Stimulated activated CD4-positive, alpha-beta T cell treated with anti-CD3 and anti-CD28 coated beads, TNF-alpha, amount 100 ng/mL, for 24 hours (primary cell): ENCODE measurements at places on chromosomes 13 and 19.

DNA sequence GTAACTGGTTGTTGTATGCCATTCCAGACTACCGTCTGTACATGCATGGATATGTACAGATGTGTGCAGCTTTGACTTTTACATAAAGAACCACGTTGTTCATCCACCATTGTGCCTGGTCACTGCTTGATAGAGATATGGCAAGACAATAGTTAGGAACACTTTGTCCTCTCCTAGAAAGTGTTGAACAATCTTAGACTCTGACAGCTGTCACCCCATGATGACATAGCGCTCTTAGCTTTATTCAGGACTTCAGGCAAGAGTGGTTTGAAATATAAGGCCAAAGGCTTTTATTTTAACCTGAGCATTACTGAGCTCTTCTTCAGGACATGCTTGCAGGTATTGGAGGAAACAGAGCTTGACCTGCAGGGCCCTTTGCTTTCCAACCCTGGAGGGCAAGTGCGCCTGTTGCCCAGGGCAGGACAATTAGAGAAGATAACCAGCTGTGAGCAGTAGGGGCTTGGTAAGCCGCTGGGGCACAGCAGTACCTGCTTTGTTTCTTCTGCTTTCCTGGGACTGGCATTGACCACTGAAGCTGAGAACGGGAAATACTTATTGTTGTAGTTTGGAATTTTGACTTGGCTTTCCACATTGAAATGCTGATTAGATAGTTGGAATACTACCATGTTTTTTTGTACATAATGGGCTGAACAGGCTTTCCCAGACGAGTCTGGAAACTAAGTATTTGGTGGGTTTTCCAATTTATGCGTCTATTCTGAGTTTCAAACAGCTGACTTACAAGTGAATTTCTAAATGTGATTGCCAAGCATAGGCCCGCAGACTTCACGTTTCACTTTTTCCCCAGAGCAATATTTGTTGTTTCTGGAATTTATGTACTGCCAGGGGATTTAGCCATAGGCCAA is 51.1 kb downstream of the GARRE1 start:
- no peak for DNase-seq

DNA sequence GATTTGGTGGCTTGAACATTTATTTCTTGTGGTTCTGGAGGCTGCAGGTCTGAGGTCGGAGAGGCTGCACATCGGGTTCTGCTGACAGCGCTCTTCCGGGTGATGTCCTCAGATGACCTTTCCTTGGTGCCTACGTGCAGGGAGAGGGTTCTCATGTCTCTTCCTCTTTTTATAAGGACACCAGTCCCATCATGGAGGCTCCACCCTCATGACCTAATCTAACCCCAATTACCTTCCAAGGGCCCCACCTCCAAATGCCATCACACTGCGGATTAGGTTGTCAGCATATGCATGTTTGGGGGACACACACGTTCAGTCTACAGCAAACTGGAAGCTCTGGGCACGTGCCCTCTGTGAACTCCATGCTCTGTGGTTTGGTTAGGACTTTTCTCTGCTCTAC is 338.6 kb downstream of the FGF9 start:
- DNase-seq = no peak

- peak; percentile 37 for DNase-seq
Measured at GRCh38 chr13:19959141-19959830, 759 bp downstream of the ZMYM2 start.

DNA sequence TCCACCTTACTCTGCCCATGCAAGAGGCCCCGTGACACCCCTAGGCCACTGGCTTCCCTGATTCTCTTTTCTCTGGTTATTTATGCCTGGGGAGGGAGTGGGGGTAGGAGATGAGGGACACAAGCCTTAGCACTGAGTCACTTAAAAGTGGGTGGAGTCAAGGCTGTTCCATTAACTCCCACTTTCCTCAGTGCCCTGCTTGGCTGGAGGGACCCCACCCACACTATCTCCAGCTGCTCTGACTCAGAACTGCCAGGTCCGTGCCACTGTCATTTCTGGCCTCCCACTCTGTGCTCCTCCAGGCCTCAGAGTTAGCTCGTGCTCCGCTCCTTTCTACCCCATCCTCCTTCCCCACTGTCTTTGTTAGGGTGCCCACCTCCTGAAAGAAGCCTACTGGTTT is 113.4 kb upstream of the UQCRFS1 start:
- DNase-seq = no peak

DNA sequence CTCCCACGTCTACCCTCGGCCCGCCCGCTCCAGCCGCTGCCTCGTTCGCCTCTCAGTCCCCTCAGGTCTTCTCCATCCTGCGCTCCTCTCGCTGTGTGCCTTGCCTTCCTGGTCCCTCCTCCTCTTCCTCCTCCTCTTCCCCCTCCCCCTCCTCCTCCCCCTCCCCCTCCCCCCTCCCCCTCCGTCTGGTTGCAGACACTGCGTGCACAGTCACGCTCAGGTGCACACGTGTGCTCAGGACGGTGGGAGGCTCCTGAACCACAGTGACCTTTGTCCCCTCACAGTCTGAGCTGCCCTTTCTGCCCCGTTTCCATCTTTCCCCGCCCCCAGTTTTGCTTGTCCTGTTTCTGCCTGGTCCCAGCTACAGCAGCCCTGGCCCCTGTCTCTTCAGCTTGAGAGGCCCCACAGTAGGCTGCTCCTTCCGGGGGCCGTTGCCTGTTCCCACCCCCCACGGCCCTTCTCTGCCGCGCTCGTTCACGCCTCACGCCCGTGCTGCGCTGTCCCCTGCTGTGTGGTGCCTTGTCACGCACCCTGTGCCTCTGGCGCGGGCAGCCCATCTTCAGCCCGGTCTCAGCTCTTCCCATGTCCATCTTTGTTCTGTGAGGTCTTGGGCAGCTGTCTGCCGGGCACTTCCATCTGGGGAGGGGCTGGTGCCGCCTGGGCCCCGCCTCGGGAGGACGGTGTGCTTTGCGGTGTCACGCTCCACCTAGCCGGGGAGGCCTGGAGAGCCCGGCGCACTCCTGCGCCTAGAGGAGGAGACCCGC is 13.8 kb upstream of the RPS15 start:
- no peak for DNase-seq

- DNase-seq = no peak
Measured at GRCh38 chr13:102769679-102770078, 3.9 kb downstream of the TEX30 start.

- peak; percentile 25 for DNase-seq
Measured at GRCh38 chr13:23695711-23696464, 125.7 kb downstream of the TNFRSF19 start.

- peak; percentile 68 for DNase-seq
Measured at GRCh38 chr19:10699650-10700335, 1.4 kb upstream of the QTRT1 start.

DNA sequence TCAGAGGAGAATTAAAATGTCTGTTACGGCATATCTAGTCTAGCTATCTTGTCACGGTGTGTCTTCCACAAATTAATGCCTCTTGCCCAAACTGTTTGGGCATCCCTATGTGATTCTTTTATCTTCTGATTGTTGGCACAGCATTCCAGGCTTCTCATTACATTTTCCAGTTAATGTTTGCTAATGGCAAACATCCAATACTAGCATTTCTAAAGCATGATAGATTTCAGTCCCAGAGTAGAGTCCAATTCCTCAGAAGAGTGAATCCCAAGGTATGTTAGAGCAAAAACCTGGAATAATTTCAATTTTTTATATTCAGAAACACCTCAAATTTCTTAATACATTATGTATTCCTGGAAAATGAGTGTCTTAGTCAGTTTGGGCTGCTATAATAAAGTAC is 684.5 kb upstream of the SLITRK1 start:
- no peak for DNase-seq

DNA sequence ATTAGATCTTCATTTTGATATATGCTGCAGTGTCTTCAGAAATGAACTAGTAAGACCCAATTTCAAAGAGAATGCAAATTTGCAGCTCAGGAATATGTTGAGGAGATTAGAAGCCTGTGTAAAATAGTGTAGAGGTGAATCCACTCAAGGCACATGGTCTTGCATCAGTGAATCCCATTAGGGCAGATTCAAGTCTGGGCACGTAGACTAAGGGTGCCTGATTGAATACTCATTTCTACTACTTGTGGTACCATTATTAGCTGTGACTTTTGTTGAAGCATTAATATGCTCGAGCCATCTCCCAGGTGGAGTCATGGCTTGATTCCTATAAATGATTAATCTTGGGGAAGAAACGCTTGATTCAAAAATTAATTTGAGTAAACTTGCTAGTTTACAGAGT is 129.4 kb downstream of the AKAP11 start:
- no peak for DNase-seq

- DNase-seq = no peak
Measured at GRCh38 chr13:51760592-51760991, 43.4 kb downstream of the DHRS12 start.

GRCh38 chr19:54343868-54344267 is 4.9 kb upstream of the LILRA4 start:
- no peak for DNase-seq

DNA sequence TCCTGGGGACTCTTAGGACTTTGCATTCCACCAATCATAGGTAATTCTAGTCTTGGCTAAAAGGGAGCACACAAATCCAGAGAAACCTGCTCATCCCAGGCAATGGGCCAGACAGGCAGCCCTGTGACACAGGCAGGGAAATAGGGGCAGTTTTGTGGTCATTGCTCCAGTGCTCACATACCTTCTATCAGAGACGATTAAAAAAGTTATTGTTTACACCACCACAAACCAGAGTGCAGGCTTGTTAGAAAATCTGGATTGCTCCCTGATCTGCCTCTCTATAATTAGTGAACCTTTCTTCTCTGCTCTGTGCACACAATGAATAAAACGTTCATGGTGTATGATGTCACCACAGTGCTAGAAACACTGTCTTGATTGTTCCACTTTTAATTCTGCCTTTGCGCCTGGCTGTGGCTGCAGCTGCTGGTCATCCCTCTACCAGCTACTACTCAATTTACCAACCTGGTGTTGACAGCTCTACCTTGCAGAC is 121.6 kb upstream of the SPATA13 start:
- DNase-seq = no peak

- no peak for DNase-seq
Measured at GRCh38 chr19:18558202-18558555, 509 bp downstream of the KXD1 start.

GRCh38 chr13:101545521-101545920 is 93.0 kb downstream of the ITGBL1 start:
- no peak for DNase-seq
